ENCODE measurements at places on chromosomes 4 and X. TPM values are rescaled to one million over a fixed set of nuclear protein-coding genes. Genes with fewer than 3 reads are reported as not detected.

DNA sequence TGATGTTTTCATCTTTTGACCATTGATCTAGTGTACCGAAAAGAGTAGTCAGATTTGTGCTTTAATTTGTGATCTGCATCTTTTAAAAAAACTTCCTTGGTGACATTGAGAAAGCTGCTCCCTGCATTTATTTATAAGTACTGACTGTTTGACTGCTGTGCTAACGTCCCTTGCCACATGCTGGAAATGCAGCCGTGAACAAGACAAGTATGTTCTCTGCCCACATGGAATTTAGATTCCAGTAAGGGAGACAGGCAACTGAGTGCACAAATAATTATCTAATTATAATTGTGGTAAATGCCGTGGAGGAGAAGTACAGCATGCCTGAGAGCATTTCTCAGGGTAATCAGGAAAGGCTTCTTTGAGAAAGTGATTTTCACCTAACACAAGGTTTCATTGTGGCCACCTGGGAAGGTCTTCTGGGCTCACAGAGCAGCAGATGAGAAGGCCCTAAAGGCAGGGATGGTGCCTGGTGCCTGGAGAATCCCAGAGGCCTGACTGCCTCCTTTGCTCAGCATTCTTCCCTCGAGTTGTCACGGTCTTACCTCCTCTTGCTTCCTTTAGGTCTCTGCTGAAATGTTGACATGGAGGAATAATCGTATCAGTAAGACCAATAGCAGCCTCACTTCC is 55.8 kb downstream of the PTTG2 start:
- DNase-seq: no peak

DNA sequence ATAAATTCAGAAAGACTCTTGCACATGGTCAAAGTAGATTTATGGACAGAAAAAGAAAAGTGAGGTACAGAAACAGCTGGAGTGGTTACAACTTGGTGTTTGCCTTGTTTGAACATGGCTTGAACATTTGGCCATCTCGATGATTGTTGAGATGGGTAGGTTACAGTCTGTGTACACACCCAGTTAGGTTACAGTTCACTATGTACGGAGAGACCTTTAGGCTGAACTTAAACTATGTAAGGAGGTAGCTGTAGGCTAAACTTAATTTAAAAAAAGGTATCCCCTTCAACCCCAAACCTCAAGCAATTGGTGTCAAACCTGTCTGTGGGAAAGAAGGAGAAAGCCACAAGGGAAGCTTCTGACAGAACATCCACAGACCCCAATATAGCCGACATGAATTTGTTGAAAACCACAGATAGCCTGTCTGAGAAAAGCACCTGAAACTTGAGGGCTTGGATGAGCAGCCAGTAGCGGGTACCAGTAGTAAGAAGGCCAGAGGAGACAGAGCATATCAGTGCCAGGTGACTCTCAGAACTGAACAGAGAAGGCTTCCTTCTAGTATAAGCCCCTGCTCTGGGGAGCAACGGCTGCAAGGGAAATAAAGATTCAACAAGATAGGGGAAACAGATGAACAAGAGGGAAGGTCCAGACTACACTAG is 247.9 kb upstream of the GALNTL6 start:
- no peak for DNase-seq

GRCh38 chr4:91837608-91838029 is 466.1 kb upstream of the GRID2 start:
- DNase-seq: no peak

DNA sequence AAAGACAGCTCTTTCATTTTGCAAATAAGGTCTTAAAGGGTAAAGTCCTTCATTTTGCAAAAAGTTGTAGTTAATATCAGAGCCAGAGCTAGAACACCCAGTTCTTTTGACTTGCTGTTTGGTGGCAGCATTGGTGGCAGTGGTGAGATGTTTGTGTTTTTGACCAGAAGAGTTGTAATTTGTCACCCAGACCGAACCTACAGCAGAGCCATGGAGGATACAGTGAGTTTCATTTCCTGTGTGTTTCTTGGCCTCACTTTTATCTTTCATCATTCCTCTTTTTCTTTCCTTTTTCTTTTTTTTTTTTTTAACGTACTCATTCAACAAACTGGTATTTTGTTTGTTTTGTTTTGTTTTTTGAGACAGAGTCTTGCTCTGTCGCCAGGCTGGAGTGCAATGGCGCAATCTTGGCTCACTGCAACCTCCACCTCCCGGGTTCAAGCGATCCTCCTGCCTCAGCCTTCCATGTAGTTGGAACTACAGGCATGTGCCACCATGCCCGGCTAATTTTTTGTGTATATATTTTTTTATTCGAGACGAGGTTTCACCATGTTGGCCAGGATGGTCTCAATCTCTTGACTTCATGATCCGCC is 116.4 kb downstream of the AFF1 start:
- DNase-seq: no peak

GRCh38 chr4:36286481-36286871 is 5.1 kb downstream of the DTHD1 start:
- no peak for DNase-seq

DNA sequence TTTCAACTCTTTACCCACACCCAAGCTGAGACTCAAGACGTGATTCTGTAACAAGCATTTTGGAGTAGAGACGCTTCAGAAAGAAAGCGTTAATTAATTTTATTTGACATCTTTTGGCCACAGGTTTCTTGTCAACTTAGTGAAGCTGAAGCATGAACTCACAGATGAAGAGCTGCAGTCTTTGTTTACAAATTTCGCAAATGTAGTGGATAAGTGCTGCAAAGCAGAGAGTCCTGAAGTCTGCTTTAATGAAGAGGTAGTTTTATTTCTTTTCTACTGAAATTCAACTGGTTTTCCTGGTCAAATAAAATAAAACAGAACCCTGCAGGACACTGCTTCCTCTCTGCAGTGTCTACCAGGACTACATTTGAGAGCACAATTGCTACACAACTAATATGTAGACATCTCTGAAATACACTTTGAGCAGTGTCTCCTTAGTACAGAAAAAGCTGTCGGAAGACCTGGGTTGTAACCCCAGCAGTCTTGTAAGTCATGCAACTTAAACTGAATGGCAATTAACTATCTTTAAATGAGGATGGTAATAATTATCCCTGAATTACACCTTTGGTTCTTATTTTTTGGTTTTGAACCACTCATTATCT is 20.2 kb downstream of the AFM start:
- DNase-seq: no peak

GRCh38 chr4:123469696-123470095 is 73.1 kb downstream of the SPRY1 start:
- no peak for DNase-seq

DNA sequence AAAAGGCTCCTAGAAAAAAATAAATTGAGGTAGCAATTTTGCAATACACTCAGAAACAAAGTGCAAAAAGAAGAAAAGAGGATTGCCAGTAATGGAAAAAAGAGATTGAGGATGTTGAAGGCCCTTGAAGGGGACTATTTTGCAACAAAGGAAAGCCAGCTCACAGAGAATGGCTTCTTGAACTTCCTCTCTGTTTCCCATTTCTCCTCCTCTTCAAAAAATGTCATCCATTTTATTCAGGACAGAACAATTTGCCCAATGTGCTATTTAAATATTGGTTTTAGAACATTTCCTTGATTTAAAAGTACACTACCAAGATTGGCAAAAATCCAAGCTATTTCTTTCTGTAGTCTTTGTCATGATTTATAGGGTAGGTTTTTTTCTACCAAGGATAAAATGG is 60.2 kb downstream of the GASK1B start:
- no peak for DNase-seq

GRCh38 chrX:85114776-85115175 is 111.1 kb downstream of the APOOL start:
- no peak for DNase-seq

GRCh38 chr4:37441231-37442061 is 196.9 kb downstream of the NWD2 start:
- no peak for DNase-seq

DNA sequence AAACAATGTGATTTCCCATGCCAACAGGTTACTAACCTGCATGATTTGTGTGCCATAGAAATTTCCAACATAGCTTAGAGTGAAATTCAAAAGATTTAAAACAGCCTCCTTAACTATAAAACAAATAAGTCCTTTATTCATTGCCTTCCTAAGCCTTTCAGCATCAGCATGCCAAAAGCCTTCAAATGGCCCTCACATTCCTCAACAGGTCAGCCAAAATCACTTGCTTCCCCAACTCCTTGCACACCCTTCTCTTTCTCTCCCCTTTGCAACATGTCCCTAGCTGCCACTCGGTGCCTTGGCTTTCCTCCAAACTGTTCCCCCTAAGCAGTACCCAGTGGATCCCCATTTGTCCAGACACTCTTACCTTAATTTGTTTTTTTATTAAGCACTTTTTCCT is 74.9 kb upstream of the PCDH19 start:
- no peak for DNase-seq

- no peak for DNase-seq
Observed at GRCh38 chr4:5474756-5475155, 233.6 kb downstream of the EVC2 start.

DNA sequence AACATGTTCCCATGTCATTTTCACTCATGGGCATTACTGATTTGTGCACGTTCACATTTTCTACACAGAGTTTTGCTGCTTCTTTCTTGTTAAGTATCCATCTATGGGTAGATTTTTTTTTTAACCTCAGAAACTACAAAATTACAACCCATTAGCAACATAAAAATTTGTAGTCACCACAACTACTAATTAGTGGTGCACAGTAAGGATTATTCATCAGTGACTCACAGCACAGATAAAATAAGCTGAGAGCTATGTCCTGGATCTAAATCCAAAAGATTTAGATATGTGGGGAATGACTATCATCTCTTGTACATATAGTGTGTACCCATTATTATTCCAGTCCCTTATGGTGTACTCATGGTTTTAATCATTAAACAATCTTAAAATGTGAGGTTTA is 19.7 kb upstream of the AMELX start:
- no peak for DNase-seq

DNA sequence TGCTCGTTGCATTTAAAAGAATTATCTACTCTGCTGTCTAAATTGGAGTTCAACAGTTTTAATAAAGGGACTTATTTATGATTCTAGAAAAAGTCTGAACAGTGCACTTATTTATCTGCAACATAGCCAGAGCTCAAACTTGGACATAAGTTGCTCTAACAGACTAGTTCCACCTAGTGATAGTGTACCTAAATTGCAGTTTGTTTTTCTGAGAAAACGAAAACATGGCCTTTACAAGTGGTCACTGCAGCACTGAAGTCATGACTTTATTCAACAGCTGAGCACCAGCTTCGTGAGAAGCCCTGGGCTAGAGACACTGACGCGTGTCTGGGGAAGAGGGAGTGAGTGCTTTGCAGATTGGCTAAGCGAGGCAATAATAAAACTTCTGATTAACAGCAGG is 77.3 kb upstream of the IGSF1 start:
- no peak for DNase-seq

- no peak for DNase-seq
Observed at GRCh38 chr4:11495291-11495690, 66.6 kb upstream of the HS3ST1 start.

- DNase-seq: no peak
Observed at GRCh38 chr4:1462009-1462767, 55.9 kb upstream of the NKX1-1 start.

- no peak for DNase-seq
Observed at GRCh38 chr4:167222099-167222498, 12.2 kb downstream of the SPOCK3 start.

GRCh38 chrX:11081511-11081910 is 29.6 kb upstream of the HCCS start:
- no peak for DNase-seq

- DNase-seq: no peak
Observed at GRCh38 chrX:153981771-153982533, 9.4 kb downstream of the TMEM187 start.

DNA sequence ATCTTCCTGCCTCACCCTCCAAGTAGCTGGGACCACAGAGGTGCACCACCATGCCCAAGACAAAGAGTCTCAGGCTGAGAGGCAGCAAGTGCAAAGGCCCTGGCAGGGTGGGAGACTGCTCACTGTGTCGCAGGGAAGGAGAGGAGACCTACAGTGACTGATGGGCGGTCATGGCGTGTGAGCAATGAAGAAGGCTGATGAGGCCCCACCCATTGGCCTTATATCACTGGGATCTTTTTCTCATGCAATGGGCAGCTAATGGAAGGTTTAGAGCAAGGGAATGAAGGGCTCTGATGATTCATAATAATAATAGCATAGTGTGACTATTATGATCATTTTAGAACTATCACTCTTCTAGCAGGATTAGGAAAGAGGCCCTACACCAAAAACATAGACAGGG is 20.9 kb downstream of the FAM9C start:
- DNase-seq: no peak

GRCh38 chrX:154840856-154841255 is 6.4 kb upstream of the SMIM9 start:
- DNase-seq: no peak

- no peak for DNase-seq
Observed at GRCh38 chrX:104659005-104659744, 93.2 kb downstream of the IL1RAPL2 start.

DNA sequence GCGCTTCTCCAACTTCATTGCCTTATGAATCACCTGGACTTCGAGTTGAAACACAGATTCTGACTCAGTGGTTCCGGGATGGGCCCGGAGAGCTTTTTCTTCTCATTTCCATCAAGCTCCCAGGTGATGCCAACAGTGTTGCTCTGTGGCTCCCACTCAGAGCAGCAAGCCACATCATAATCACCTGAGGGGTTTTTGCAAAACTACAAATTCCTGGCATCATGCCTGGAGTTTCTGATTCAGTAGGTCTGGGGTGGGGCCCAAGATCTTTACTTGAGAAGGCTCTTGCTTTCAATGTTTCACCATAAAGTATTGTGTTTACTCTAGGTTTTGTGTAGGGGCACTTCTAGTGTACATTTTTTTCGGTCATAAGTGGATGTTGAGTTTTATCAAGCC is 7.0 kb downstream of the MTM1 start:
- DNase-seq: no peak

GRCh38 chr4:184653650-184654049 is 4.1 kb downstream of the PRIMPOL start:
- DNase-seq: no peak

The PLP1 gene
- 218 TPM for polyA plus RNA-seq

The SORBS2 gene
- 87.1 TPM for polyA plus RNA-seq

The CENPU gene
- 32.1 TPM for polyA plus RNA-seq

The TASL gene
- not detected for polyA plus RNA-seq

The IL2RG gene
- polyA plus RNA-seq: not detected

The SUPT20HL2 gene
- not detected for polyA plus RNA-seq

The HPF1 gene
- polyA plus RNA-seq: 14.1 TPM

The ANOS1 gene
- polyA plus RNA-seq: 34.4 TPM

The GABRE gene
- 7.0 TPM for polyA plus RNA-seq
